ENCODE measurements at places on chromosomes 2 and 18.

DNA sequence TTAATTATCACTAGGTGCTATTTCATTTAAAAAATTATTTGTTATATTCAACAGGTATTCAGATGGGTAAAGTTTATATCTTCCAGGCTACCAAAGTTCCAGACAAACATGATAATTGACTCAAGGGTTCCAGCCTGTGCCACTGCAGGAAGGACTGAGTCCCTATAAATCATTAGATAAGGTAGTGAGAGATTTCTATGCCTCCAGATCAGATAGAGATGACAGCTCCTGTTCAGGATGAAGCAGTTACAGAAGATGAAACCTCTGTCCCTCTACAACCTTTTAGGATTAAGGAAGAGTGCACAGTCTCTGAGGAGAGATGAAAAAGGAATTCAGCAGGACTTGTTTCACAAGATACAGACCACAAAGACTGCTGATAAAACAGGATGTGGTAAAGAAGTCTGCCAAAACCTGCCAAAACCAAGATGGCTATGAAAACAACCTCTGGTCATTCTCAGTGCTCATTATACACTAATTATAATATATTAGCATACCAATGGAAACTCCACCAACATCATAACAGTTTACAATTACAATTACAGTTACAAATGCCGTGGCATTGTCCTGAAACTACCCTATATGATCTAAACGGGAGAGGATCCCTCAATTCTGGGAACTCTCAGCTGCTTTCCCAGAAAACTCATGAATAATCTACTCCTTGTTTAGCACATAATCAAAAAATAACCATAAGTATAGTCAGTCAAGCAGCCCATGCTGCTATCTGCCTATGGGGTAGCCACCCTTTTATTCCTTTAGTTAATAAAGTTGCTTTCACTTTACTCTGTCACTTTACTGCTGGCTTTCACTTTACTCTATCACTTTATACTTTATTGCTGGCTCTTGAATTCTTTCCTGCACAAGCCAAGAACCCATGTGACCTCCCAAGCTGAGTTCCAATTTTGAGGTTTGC, 288.5 kb downstream of the PDE11A start:
- no peak for DNase-seq

DNA sequence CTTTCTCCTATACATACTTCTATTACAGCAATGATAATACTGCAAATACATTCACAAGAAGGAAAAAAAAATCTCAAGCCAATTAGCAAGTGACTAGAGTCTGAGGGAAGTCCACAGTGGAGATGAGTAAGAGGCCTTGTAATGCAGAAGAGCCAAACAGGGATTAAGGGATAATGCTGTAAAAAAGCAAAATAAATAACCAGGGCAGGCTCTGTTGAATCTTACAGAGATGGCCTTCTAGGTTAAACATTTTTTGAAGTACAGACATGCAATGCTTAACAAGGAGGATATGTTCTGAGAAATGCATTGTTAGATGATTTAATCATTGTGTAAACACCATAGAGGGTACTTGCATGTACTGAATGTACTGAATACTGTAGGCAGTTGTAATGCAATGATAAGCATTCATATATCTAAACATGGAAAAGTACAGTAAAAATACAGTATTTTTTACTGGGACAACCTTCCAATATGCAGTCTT, 122.1 kb upstream of the RMDN2 start:
- no peak for DNase-seq

- no peak for DNase-seq
Measured at GRCh38 chr18:55654986-55655385, 67.0 kb upstream of the TCF4 start.

GRCh38 chr2:1653956-1654695, 90.2 kb downstream of the PXDN start:
- no peak for DNase-seq

GRCh38 chr2:239732666-239733010, 292.5 kb downstream of the NDUFA10 start:
- DNase-seq, result no peak

- DNase-seq, result no peak
Measured at GRCh38 chr2:159455330-159455918, 160.9 kb downstream of the BAZ2B start.
